ENCODE measurements at places on chromosomes 3 and 15.
A peak's percentile ranks its signal among the peaks of the same experiment; 100 is the strongest.

GRCh38 chr3:171490901-171491300 lies 30.7 kb upstream of the TNIK start:
- no peak for ATAC-seq

DNA sequence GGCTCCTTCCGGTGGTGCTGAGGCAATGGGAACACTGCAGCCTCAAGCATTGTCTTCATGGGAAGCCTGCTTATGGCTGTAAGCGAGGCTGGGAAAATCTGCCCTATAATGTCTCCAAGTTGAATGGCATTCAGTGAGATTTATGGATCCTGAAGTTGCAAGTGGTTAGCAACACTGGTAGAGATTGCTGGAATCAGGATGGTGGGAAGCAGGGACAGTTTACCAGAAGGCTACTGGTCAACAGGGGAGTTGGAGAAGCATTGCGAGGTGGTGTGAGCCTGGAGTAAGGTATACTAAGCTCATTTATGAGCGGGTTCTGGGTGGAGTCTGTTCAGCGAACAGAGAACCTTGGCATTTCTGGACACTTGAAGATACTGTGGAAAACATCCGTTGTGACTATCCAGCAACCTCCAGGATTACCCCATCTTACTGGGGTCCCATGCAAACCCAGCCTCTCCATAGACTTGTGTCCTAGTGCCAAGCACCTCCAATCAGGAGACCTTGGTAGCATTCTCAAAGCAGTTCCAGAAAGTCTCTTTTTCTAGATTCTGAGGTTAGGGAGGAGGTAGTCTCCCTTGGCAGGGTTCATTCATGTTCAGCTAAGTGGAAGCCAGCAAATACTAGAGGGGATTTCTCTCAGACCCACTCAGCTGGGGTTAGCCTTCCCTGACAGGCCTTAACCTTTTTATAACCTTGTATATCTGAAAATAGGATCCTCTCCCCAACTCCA lies 7.3 kb downstream of the RPSA start:
- ATAC-seq: peak; percentile 2

DNA sequence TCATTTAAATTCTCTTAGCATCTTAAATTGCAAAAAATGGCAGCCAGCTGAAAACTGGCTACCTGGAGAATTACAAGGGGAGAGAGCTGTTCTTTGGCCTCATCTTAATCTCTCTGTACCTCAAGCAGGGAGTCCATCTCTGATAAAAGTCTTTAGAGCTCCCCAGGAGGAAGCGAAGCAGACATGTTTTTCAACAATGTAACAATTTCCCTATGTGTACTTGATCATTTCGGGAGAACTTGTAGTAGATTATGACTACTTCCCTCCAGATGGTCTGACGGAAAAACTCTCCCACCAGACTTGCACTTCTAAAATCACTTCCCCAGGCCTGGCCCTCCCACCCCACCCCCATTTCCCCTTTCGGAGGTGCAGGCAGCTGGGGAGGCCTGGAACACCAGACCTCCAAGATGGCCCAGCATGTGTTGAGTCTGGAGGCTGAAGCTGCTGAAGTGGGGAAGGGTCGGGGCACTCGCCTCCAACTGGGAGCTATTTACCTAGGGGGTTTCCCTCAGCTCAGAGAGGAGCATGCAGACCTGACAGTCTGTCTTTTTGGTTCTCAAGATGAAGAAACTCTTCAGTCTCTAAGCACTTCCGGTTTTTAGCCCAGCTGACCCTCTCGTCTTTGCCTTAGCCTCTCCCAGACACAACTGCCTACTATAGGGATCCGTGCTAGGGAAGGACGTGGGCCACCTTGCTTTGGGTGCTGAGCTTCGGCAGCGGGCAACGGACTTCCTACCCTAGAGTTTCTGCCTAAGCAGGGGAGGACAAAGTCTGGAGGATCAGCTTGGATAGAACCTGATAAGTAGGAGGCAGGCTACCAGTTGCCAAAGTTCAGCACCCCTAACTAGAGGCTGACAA lies 164.0 kb upstream of the TBL1XR1 start:
- no peak for ATAC-seq

DNA sequence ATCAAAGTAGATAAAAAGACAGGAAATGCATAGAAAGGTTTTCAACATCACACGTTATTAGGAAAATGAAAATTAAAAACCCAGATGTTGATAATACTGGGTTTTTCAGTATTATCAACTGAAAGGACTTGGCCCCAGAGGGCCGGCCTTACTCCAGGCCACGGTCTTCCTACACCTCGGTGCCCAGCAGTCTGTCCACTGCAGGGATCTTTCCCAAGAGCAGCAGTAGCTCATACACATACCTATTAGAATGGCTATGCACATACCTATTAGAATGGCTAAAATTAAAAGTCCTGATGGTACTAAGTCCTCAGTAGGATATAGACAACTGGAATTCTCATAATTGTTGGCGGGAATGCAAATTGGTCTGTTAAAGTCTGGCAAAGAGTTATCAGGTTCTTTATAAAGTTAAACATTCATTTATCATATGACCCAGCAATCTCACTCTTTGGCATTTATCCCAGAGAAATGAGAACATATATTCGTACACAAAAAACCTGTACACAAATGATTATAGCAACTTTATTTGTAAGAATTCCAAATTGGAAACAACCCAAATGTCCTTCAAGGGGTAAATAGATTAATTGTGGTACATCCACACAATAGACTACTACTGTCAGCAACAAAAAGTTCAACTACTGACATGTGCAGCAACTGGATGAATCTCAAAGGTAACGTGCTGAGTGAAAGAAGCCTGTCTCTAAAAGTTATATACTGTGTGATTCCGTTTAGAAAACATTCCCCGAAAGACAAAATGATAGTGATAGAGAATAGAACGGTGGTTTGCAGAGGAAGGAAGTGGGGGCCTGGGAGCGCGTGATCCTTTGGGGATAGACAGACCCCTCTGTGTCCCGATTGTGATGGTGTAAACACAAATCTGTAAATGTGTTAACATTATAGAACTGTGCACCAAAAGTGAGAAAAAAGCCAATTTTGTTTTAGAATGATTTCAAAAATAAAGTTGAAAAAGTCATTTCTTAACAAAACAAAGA lies 62.3 kb downstream of the MCTP2 start:
- ATAC-seq: no peak

DNA sequence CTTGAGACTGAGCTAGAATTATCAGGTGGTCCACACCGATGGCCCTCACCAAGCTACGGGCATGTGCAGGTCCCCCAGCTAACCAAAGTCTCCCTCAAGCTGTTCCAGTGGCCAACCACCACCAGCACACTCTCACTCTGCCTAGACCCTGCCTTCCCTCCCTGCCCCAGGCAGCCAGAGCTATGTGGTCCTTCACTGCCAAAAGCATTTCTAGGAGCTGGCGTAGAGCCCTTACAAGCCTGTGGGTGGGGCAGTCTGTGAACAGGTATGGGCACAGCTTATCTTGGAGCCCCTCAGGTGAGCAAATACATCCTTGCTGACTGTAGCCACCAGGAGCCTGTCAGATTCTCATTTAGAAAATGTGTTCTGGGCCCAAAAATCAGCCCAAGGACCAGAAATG lies 159.8 kb upstream of the PPP2R3A start:
- no peak for ATAC-seq

DNA sequence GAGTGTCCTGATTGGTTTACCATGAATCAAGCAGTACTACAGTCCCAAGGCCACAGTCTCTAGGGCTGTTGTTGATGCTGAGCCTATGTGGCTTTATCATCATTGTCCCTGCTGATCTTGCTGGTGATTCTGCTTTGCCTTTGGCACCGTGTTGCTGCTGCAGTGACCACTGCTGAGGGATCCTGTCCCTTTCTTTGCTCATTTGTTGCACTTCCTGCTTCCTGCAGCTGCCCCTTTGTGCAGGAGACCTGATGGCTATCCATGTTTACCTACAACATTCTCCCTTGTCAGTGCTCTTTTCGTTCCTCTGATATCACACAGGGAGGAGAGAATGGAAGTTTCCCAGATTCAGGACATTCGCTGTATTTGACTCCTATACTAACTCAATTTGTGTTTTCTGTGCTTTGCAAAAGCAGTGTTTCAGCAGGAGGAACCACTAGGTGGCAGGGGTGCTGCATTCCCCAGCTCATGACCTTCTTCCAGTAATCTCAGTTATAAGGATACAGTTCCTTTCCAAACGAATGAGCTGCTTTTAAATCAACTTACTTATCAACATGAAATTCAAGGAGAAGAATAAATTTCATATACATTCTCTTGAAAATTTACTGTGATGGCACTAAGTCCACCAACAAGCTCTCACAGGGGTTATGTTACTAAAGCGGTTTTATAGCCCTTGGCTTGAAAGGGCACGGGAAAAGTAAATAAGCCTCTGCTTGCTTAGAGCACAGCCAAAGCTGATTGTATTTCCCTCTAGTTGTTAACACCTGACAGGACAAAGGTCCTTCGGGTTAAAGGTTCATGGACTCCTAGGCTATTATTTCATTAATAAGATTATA lies 9.7 kb upstream of the THUMPD3 start:
- ATAC-seq: no peak

GRCh38 chr3:32593903-32594525 lies 23.4 kb upstream of the DYNC1LI1 start:
- ATAC-seq: no peak

- no peak for ATAC-seq
Measured at GRCh38 chr3:106305882-106306435, 437.1 kb upstream of the CBLB start.

DNA sequence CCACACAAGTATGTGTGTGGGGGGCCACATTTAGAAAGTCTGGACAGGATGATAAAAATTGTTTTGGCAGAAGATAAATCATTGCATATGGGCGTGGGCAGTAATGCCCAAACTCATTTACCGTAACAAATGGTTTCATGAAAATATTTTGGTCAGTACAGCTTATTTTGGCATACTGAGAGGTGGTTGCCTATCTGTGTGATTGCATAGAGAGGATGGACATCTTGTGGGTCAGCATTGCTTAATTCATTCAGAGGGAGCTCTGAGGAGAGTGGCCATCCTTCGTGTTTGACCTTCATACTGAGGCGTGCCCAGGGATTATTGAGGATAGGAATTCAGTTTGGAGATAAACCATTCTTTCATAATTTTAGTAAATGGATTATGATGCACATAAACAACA lies 162.5 kb downstream of the GAP43 start:
- ATAC-seq: no peak

GRCh38 chr3:159727506-159727905 lies 261.1 kb upstream of the IL12A start:
- no peak for ATAC-seq

- ATAC-seq: no peak
Measured at GRCh38 chr3:61593446-61594029, 32.2 kb downstream of the PTPRG start.

- ATAC-seq: no peak
Measured at GRCh38 chr15:67174446-67174845, 80.0 kb downstream of the AAGAB start.

DNA sequence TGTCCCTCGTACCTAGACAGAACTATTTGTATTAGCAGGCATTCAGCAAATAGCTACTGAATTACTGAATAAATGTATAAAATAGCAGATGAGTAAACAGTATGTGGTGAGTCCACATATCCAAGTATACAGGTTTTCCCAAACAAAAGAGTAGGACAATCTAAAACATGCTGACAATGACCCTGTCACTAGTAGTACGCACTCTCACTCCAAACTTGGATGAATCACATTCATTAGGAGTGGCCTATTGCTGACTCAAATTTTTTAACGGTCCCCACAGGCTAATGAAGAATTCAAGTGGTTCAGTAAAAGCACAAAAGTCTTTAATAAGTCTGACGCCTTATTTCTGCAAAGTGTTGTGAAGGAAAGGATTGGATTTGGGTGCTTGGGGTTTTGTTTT lies 449.3 kb upstream of the THBS1 start:
- no peak for ATAC-seq

- no peak for ATAC-seq
Measured at GRCh38 chr3:190121383-190121782, 686 bp upstream of the P3H2 start.

DNA sequence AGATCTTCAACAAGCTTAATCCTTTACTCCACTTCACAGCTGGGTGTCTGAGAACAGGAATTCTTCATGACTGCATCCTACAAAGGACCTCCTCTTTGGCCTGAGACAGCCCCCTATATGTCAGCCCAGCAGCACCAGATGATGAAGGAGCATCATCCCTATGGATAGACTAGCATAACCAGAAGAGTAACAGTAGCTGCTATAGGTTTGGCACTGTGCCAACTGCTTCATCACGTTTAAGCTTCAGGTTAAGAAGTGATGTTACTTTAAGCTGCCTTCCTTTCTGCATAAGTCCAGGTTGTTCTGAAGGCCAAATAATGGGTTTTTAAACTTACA lies 50.6 kb downstream of the CMSS1 start:
- no peak for ATAC-seq

- no peak for ATAC-seq
Measured at GRCh38 chr3:138336454-138336999, 6.9 kb upstream of the NME9 start.

DNA sequence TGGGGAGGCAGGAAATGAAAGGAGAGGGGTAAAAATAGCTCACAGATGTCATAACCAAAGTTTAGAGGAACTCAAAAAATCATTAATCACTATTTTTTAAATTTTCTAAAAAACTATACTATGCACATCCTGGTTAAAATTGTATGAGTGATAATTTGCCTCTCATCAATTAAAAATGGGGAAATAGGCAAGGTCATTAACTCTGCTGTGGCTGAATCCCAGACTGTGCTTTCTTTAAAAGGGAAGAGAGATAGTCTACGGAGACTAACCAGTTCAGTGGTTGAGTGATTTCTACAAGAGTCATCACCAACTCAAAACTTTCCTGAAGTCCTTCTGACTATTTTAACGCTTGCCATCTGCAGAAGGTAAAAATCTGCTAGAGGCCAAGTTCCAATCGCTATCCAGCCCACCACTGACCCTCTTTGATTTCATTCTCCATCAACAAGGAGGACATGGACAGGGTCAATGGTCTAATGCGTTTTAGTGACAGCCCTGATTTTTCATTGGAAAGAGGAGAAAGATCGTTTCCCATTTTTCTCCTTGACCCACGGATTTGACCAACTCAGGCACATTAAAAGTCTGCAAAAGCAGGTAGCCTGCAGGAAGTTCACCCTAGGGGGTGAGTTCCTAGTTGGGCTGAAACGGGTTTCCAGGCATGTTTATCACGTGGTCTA lies 850 bp downstream of the SUCLG2 start:
- no peak for ATAC-seq

DNA sequence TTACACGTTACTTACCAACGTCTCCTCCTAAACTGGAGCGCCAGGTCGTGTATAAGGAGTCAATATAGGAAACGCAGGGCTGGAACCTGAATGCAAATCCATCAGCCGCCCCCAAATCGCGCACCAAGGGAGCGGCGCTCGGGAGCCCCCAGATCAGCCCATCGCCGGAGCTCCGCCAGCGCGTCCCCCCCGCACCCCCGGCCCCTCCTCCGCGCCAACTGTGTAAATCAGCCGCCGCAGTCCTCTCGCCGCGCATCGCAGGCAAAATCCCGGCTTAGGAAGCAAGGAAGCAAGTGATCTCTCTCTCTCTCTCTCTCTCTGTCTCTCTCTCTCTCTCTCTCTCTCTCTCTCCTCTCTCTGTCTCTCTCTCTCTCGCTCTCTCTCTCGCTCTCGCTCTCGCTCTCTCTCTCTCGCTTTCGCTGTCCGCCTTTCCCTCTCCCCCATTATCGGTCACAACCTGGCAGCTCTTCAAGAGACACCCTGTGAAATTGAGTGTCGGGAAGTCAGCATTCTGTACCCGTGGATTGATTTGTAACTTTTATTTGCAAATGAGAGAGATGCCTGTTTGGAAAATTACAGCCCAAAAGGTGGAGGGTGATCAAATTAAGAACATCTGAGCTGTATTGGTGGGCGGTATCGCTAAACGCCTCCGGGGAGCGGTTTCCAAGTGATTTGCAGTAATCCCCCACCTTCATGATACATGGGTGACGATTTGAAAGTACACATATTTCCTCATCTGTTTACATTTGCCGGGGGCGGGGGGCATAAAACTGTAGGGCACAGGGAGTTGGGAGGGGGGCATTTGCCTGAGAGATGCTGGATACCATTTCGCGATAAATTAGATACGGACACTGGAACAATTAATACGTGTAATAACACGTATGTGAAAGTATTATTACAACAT lies 645 bp upstream of the SLITRK3 start:
- no peak for ATAC-seq
